Inflammatory macrophage treated with lipopolysaccharide for 1 hour (primary cell): ENCODE measurements at places on chromosomes 1 and 21.

DNA sequence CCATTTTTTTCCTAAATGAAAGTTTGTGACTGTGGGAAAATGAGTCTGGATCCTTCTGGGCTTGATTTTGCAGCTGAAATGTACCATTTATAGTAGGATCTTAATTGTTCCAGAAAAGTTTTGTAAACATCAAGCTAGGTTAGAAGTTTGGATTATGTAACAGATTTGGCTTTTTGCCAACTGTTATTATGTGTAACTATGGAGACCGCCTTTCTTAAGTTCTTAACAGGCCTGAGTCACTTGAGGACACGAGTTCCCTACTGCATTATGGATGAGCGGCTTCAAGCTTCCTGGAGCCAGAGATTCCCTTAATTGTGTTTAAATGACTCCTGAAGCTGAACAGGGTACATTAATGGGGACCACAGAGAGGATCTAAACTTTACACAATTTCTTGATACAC is 22.2 kb downstream of the SLC25A33 start:
- peak; percentile 95 for DNase-seq

DNA sequence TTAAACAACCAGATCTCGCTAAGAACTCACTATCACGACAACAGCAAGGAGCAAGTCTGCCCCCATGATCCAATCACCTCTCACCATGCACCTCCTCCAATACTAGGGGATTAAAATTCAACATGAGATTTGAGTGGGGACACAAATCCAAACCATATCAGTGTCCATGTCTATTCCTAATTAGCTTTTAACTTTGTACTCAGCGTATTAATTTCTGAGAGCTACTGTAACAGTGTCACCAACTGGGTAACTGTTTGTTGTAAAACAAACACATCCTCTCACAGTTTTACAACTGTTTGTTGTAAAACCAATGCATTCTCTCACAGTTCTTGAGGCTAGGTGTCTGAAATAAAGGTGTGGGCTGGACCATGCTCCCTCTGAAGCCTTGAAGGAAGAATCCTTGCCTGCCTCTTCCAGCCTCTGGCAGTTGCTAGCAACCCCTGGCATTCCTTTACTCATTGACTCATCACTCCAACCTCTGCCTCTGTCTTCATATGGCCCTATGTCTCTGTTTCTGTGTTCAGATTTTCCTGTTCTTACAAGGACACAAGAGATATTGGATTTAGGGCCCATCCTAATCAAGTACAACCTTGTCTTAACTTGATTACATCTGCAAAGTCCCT is 121.2 kb downstream of the LTN1 start:
- no peak for DNase-seq

GRCh38 chr1:82161700-82162141 is 361.0 kb downstream of the ADGRL2 start:
- no peak for DNase-seq

- DNase-seq = peak; percentile 56
Observed at GRCh38 chr1:39003281-39003680, 12.2 kb downstream of the AKIRIN1 start.

DNA sequence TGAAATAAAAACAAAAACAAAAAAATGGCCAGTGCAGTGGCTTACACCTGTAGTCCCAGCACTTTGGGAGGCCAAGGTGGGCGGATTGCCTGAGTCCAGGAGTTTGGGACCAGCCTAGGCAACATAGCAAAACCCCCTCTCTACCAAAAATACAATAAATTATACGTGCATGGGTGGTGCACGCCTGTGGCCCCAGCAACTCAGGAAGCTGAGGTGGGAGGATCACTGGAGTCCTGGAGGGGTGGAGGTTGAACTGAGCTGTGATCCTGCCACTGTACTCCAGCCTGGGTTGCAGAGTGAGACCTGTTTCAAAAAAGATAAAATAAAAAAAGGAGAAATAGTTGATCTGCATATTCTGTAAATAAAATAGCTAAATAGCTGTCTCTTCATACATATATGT is 41.2 kb downstream of the HS2ST1 start:
- DNase-seq = no peak

DNA sequence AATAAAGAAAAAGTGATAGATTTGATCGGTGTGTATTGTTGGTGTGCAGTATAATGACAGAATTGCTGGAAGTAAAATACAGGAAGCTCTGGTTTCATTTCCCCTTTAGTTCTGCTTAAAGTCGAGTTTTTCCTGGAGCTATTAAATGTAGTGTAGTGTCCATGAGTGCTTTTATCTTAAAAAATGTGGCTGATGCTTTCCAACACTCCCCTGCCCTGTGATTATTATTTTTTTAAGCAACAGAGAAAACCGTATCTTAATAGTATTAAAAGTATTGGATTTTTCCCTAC is 1.1 kb downstream of the LGALS8 start:
- DNase-seq = peak; percentile 63

GRCh38 chr1:241717975-241718374 is 65.9 kb downstream of the WDR64 start:
- no peak for DNase-seq
